ENCODE measurements at places on chromosomes 5 and 9.

GRCh38 chr5:139294374-139295165 is 1.0 kb downstream of the MATR3 start:
- DNase-seq = peak; percentile 68

GRCh38 chr9:122402874-122403273 is 32.0 kb downstream of the PTGS1 start:
- DNase-seq = no peak

DNA sequence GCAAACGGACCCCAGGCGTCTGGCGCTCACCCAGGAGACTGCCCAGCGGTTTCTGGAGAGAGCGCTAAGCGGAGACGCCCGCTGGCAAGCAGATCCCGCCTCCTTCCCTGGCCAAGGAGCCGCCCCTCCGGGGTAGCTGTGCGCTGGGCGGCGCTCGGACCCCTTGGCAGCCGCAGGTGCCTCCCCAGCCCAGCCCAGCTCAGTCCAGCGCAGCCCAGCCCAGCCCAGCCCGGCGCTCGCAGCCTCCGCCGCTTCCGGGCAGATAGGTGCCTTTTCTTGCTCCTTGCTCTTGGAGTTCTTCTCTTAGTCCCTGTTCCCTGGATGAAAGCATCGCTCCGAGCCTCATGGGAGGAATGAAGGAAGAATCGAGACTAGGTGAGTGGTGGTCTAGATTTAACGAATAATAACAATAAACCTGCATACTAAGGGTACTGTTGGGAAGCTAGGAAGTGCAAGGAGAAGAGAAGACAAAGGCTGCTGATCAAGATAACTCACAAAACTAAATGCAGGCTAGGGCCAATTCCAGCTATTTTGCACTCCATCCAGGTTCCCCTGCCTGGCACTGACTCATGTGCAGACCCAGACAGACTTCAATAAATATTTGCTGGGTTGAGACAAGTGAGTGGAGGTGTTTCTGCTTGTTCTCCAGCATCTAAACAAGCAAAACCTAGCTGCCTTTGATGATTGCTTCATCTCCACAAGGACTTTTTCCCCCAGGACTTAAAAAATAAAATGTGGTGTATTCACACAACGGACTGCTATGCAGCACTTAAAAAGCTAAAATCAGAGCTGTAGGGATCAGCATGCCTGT is at the start of gene STK32A:
Gene STK32A, plus strand, starts transcription at position 202 of the 811 bp plus-strand sequence. CDS start 4,609 bp downstream, outside the sequence.
- peak; percentile 20 for DNase-seq

DNA sequence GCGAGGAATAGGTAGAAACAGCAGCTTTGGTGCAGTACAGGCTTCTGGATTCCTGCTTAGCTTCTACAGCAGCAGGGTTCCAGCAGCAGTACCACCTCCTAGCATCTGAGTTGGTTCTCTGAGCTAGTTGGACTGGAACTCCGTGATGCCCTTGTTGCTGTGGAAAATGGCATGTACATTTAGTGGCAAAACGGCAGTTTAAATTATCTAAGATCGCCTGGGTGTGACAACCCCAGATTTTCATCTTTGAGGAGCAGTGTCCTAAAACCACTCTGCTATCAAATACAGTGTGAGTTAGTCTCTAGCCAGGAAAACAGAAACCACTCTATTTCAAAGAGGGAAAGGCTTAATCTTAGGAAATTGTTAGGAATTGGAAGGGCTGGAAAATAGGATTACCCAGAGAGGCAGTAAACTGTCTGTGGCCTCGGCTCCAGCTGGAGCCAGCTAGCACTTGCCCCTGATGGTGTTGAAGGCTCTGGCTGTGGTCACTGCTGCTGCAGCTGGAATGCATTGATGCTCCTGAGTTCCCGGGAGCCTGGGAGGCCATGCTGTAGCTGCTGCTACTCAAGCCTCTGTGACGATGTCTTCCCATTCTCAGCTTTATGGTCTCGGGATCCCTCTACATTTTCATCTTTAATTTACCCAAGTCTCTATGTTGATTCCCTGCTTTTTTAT is 29.4 kb downstream of the RAD23B start:
- DNase-seq = no peak

GRCh38 chr9:70588381-70588780 is 173.9 kb upstream of the KLF9 start:
- no peak for DNase-seq

GRCh38 chr9:101639785-101640665 is 45.3 kb upstream of the PPP3R2 start:
- no peak for DNase-seq

DNA sequence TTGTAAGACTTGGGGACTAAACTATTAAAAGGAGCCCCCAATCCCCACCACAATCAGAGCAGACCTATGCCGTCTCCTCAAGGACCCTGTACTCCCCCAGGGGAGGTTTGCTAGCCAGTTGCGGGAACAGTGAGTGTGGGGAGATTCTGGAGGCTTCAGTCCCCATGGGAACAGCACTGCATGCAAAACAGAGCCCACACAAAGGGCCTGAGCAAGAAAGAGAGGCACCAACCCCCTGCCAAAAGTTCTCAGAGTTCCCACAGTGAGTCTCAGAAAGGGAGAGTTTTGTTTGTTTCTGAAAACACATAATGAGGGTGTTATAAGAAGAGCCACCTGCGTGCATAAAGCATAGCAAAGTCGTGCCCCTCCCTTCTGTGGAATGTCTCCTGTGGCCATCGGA is 56.6 kb downstream of the CFAP90 start:
- no peak for DNase-seq

DNA sequence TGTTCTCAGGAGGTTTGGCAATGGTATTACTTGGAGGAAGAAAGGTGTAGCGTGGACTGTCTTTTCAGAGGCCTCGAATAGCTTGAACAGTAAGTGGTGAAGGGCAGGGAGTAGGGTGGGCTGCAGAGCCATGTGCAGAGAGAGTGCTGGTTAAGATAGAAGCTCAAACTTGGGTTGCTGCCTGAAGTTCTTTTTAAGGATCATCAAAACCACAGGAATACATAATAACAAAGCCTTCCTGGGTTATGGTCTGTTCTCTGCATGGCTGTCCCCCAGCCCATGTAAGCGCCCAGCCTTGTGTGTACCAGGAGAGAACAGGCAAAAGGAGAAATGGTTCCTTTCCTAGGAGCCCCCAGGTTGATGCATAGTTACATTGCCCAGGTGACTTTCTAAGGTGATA is 43.9 kb downstream of the RCL1 start:
- no peak for DNase-seq

GRCh38 chr5:148620091-148620490 is 34.2 kb downstream of the HTR4 start:
- DNase-seq = no peak

- no peak for DNase-seq
These were observed 49.6 kb downstream of the CCDC180 start for GRCh38 chr9:97357056-97357455.

- no peak for DNase-seq
These were observed 665.5 kb upstream of the ZNF608 start for GRCh38 chr5:125411744-125412560.

DNA sequence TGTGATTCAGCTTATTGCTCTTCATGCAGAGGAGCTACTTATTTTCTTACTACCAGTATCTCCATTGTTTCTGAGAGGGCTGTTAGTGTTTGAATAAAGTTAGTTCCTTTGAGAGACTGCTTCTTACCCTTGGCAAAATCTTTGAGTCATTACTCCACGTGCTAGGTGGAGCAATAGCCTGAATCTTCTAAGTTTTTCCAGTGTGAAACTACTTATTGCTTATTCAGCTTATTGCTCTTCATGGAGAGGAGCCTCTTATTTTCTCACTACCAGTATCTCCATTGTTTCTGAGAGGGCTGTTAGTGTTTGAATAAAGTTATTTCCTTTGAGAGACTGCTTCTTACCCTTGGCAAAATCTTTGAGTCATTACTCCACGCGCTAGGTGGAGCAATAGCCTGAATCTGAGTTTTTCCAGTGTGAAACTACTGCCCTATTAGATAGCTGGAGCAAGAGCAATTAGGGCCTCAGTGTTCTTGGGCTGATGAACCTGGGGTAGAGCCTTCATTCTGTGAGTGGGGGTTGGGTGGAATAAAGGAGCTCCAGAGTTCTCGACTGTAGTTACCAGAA is 41.9 kb downstream of the GPBP1 start:
- DNase-seq = no peak

DNA sequence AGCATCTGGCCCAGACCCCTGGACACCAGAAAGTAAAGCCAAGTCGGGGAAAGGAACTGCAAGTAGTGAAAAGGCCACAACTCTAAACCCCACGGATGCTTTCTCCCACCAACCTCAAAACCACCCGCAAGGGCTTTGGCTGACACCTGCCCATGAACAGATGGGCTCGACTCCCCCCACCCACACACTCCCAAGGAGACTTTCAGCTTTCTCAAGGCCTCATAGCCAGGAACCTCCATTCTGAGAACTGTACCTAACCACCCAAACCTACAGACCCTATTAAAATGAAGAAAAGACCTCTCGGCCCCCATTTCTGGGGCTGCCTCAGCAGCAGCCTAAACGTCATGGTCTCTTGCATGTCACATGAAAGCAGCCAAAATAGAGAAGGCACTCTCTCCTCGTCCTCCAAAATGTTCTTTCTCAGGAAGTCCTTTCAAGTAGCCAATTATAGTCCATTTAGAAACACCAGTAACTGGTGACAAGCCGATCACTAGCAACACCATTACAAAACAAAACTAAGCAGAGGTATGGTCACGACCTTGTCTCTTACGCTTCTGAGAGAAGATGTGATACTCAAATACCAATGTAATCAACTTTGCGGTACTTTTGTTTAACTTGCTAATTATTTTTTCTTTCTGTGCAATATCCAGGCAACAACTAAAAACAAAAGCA is 2.9 kb downstream of the B4GALT1 start:
- DNase-seq = no peak

- DNase-seq = no peak
These were observed 4.8 kb upstream of the TEX10 start for GRCh38 chr9:100357501-100357900.

DNA sequence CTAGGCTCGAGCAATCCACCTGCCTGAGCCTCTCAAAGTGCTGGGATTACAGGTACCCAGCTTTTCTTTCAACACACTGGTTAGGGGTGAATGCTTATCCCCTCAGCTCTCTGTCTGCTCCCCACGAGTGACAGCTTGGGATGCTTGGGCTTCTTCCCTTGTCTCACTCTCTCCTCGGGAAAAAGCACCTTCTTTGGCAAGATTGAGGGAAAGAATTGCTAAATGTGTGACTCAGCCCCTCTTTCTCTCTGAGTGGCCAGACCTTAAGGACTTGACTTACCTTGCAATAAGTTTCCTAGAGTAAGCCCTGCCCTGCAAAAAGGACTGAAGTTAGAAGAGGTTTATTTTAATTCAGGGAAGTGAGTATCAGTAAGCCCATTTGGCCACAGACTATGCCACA is 68.1 kb upstream of the ERBIN start:
- DNase-seq = no peak
